ENCODE measurements at places on chromosomes 6 and 20.
A peak's percentile ranks its signal among the peaks of the same experiment; 100 is the strongest.

GRCh38 chr6:44582930-44583329 is 195.4 kb downstream of the CDC5L start:
- no peak for ATAC-seq

- ATAC-seq = no peak
Measured at GRCh38 chr6:53604623-53605190, 59.8 kb upstream of the GCLC start.

- ATAC-seq = no peak
Measured at GRCh38 chr20:62832212-62832922, 15.5 kb downstream of the COL9A3 start.

- ATAC-seq = no peak
Measured at GRCh38 chr20:34529742-34530141, 13.5 kb downstream of the DYNLRB1 start.

GRCh38 chr6:88381289-88381642 is 215.1 kb upstream of the CNR1 start:
- ATAC-seq = no peak

DNA sequence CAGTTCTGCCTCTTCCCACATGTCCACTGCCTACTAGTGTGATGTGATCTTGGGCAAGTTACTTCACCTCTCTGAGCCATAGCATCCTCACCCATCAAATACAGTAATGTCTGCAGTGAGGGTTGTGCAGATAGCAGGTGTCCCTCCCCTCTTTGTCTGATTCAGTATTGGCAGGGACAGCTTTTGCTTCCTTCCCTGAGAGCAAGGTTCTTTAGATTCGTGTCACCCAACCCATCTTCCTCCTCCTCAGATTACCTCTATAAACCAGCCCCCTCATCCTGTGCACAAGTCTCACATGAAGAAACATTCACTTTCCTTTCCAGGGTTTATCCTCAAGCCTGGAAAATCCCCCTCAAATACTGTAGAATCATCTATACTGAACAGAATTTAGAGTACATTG is 15.4 kb downstream of the ACTR5 start:
- ATAC-seq = no peak

GRCh38 chr20:19071446-19071725 is 141.1 kb upstream of the SLC24A3 start:
- ATAC-seq = no peak

DNA sequence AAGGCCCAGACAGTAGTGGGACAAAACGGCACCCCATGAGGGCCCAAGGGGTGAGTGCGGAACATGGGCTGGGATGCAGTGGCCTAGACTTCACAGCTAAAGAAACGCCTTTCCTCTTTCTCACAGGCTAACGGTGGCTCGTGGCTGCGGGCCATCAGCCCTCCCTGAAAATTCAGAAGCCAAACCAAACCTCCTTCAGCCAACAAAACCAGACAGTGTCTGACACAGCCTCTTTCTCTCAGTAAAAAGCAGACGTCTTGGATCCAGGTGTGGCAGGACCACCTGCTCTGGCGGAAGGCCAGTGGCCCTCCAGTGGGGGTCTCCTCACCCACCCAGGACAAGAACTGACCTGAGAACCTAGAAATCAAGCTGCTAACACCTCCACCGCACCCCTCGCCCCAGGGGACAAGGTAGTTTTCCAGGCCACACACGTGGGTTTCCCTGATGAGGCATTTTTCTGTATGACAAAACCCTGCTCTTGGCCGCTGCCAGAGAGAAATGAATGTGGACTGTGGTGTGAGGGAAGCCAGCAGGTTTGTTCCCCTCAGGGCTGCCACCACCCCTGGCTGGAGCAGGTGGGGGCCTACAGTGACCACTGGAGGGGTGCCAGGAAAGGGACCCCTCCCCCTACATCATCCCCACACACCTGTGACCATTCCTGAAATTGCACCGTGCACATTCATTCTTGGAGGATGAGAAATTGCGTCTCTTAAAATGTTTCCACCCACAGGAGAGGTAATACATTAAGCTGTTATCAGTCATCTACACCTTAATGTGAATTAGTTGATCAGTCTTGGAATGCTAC is 76.8 kb upstream of the PIM1 start:
- ATAC-seq = no peak

GRCh38 chr6:29827579-29828470 is at the start of gene HLA-G:
TSS of gene HLA-G (plus strand) at chr6:29827825. CDS start at chr6:29827845, 20 bp downstream.
- ATAC-seq = peak; percentile 26

DNA sequence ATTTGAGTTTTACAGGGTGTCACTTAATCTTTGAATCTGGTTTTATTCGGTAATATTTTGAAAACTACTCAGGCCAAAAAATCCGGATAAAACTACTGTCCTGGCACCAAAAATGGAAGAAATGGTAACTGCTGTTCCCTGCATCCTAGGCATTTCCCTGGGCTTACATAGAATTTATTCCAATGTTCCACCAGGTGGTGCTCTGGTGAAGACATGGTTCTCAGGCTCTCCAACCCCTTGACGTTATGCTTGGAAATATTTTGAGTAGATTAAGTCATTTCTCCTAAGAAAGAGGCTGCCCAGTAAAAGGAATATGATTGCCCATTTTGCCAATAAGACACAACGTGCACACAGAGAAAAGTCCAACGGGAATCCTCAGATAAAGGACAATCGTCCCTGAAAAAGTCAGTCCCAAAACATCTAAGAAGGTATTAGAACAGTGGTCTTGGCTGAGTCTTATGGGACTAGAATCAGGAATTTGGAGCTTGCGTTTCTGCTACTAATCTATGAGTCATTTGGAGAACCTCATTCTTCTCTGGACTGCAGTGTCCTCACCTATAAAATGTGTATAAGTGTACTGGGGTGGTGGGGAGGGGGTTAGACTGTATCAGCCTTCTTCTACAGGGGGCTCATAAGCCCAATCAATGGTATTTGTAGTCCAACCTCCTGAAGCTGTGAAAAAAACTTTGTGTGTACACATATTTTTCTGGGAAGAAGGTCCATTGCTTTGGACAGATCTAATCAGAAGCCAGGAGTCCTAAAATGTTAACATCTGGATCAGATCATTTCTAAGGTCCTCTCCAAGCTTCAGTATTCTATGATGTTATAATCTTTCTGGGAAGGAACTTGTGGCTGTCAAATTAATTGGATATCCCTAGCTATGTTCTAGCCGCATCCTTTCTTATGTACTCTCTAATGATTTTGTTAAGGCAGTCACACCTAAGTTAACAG is 131.0 kb upstream of the BMP2 start:
- ATAC-seq = peak; percentile 56

GRCh38 chr20:61683721-61684120 is 382.0 kb downstream of the TAF4 start:
- no peak for ATAC-seq

- ATAC-seq = no peak
Measured at GRCh38 chr6:83086751-83087150, 19.3 kb downstream of the DOP1A start.

DNA sequence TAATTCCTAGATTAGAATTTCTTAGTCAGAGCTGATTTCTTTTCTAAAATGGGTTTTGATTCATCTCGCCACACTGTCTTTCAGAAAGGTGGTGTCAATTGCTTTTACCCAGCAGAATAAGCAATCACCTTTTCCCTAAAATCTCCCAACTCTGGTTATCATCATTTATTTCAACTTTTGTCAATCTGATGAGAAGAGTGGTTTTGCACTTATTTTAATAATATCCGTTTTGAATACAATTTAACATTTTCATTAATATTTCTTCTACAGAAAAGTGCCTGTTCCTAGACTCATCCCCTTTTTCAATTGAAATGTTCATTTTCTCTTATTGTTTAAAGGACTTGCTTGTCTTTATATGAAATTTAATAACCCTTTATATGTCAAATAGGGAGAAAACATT is 8.2 kb upstream of the NCR2 start:
- ATAC-seq = no peak

DNA sequence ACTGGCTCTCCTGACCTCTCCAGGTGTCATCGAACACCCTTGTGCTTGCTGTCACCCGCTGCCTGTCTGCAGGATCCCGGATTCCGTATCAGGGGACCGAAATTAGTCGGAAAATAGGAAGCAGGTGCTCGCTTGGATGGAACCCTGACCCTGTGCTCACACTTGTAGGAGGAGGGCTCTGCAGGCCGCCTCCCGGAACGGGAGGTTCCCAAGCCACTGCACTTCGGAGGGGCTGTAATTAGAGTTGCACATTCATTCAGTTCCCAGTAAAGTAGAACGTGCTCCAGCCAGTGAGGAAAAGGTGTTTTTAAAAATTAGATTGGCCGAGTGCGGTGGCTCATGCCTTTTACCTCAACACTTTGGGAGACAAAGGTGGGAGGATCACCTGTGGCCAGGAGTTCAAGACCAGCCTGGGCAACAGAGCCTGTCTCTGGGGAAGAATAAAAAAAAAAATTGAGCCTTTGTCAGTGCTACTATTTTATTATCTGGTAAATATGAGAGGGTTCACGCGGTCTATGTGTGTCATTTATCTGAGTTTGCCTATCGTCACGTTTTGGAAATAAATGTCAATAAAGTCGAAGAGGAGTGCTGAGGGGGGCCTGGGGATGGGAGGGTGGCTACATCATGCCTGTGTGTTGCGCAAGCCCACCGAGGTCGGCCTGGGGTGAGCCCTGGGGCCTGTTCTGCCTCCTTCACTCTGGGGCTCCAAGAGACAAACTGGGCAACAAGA is 1.5 kb upstream of the GMEB2 start:
- peak; percentile 88 for ATAC-seq

GRCh38 chr20:50153153-50153499 is 397 bp downstream of the PEDS1 start:
- ATAC-seq = no peak

DNA sequence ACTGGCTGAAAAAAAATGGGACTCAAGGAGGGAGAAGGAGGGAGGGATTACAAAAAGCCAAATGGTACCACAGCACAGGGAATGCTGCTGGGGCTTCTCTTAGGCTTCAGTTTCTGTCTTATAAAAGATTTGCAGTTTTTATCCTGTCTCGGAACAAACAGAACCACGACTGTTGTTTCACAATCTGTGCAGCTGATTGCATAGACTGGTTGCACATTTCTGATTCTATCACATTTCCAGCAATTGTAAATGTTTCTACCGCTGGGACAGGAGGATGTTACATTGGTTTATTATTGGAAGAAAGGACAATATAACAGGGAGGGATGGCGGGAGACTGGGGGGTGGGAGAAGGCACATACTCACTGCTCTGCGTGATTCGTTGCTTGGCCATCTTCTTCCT is 73.5 kb upstream of the ARID1B start:
- no peak for ATAC-seq

DNA sequence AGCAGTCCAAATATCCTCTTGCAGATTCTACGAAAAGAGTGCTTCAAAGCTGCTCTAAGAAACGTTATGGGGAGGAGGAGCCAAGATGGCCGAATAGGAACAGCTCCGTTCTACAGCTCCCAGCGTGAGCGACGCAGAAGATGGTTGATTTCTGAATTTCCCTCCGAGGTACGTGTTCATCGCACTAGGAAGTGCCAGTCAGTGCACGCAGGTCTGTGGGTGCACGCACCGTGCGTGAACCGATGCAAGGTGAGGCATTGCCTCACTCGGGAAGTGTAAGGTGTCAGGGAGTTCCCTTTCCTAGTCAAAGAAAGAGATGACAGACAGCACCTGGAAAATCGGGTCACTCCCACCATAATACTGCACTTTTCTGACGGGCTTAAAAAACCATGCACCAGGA is 272.1 kb upstream of the DEFB115 start:
- ATAC-seq = no peak

DNA sequence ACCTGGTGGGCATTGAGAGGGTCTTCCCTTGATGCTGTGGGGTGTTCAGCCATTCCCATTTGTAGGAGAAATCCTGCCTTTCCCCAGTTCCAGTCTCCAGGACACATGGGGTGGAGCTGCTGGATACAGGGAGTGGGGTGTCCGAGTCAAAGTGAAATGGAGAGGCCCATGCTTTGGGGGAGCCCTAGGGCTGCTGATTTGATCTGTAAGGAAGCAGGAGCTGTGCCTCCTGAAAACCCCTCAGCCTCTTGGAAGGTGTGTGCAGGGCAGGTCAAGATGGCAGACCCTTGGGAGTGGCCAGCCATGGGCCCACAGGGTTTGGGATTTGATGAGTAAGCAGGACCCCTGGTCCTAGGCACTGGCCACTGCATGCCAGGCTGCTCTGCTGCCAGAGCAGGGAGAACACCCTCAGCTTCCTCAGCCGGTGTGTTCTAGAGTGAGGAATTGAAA is 82.0 kb downstream of the SERAC1 start:
- peak; percentile 49 for ATAC-seq

DNA sequence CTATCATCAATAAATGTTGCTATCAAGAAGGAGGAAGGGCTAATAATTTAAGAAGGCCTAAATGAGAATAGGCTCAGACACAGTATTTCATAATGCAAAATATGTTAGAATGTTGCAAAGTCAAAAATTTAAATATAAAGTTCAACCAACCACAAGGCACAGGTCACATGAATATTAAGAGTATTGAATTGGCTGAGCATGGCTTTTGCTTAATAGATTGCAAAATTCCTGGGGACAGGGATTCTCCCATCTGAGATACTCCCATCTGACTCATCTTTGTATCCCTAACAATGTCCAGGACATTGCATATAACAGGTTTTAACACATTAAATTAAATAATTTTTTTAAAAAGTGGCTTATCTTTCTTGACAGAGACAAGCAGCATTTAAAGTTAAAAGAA is 32.9 kb upstream of the UTRN start:
- no peak for ATAC-seq

DNA sequence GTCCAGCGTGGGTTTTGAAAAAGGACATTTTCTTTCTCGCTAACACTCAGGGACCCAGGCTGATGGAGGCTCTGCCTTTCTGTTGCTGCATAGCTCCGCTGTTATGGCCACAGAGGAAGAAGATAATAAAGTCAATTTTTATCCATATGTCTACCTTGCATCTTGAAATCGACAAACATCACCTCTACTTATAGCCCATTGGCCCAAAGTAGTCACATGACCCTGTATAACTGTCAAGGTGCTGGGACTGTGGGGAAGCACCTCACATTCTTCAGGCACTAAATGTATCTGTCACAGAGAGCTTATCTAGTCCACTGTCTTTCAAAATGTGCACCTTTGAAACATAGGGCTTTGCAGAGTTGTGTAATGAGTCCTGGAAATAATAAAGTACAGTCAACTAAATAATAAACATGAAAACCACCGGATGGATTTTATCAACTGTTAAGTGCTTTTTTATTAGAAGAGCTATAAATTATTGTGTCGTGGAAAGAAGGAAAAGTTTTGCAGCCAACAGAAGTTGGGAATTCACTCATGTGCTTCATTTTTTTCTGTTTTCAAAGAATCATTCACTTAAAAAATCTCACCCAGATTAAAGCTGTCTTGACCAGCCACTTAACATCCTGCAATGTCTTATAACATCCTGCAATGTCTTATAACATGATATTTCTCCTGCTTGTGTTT is 47.7 kb upstream of the RCAN2 start:
- no peak for ATAC-seq

DNA sequence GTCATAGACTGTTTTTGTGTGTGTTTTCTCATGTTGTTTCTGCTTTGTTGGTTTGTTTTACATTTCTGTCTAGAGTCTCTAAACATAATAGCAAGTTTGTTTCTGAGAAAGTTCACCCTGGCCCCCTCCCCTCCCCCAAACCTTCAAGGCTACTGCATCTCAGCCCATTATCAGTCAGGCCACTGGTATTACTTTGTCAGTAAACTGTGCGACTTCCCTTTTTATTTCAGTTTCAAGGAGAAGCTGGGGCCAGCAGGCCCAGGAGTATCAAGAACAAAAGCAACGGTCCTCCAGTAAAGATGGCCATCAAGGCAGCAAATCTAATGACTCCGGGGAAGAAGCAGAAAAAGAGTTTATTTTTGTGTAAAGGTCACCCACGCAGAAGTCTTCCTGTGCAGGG is 32.8 kb upstream of the SCGN start:
- ATAC-seq = no peak

GRCh38 chr6:150907383-150907782 is 41.9 kb downstream of the MTHFD1L start:
- no peak for ATAC-seq

GRCh38 chr6:36692220-36692619 is 5.4 kb upstream of the RAB44 start:
- no peak for ATAC-seq

- ATAC-seq = no peak
Measured at GRCh38 chr6:15147827-15148226, 98.0 kb upstream of the JARID2 start.
